ENCODE measurements at places on chromosomes 11 and 22.

GRCh38 chr11:113994077-113994954 is 19.4 kb downstream of the HTR3A start:
- no peak for DNase-seq

DNA sequence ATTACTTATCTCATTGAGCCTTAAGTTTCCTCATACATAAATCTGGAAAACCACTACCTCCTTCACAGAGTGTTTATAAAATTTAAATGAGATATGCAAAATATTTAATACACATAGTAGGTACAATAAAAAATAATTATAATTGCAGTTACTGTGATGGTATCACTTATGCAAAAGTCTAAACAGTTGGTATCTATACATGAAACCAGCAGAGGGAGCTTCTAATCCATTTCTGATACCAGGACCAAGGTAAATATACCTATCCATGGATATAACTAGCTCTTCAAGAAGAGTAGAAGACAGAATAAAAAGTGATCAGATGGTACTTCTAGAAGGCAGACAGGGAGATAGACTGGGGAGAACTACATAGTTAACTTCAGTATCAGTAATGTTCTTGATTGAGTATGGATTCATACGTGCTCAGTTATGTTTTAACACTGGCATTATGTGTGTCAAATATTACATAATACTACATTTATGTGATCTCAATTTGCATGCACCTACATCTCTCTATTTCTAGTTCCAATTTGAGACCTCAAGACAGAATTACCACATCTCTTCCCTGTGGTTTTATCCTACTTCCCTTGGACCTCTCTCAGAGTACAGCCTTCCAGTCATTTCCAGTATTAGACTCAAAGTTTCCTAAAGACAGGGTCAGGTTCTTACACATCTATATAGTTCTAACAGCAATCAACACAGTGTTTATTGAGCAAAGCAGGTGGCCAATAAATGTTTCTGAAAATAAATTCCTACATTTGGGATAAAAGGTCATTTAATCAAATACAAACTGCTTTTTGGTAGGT is 13.7 kb upstream of the TSG101 start:
- no peak for DNase-seq

DNA sequence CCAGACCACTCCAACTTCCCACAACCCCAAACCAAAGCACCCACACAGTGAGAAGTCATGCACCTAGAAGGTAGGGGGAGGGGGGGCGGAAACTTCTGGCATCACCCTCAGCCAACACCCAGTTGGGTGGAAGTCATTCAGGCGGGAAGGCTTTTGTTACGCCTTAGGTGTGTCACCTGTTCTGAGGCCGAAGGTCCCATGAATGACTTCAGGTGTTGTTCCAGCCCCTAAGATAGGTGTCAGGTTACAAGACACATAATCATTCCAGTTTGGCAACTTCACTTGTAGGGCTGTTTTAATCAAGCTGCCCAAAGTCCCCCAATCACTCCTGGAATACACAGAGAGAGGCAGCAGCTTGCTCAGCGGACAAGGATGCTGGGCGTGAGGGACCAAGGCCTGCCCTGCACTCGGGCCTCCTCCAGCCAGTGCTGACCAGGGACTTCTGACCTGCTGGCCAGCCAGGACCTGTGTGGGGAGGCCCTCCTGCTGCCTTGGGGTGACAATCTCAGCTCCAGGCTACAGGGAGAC is at the start of gene TMPRSS4:
TMPRSS4 (plus strand) TSS at position 325 of the 528 bp plus-strand sequence. CDS start 225 bp downstream, outside the sequence.
- DNase-seq = no peak

GRCh38 chr11:23079382-23079813 is 219.1 kb upstream of the CCDC179 start:
- no peak for DNase-seq

- no peak for DNase-seq
Observed at GRCh38 chr11:45817191-45817590, 12.2 kb downstream of the SLC35C1 start.

GRCh38 chr11:96817482-96818399 is 427.9 kb downstream of the JRKL start:
- no peak for DNase-seq

DNA sequence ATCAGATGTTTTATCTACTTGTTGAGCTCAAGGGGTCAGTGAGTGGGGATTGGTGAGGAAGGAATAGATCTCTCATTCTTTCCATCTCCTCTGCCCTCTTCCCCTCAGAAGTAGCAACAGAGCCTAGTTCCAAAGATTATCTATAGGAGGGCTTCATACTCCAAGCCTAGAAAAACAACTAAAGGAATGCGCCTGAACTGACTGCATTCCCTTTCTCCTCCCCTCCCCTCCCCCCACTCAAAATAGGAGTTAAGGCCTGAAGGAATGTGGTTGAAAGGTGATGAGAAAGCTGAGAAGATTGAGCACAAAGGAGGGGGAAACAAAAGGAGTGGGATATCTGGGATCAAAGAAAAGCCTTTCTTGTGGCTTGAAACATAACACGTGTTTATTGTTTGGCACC is 10.5 kb downstream of the EMSY start:
- DNase-seq = no peak

GRCh38 chr11:72418834-72419560 is 15.3 kb downstream of the CLPB start:
- DNase-seq = no peak

DNA sequence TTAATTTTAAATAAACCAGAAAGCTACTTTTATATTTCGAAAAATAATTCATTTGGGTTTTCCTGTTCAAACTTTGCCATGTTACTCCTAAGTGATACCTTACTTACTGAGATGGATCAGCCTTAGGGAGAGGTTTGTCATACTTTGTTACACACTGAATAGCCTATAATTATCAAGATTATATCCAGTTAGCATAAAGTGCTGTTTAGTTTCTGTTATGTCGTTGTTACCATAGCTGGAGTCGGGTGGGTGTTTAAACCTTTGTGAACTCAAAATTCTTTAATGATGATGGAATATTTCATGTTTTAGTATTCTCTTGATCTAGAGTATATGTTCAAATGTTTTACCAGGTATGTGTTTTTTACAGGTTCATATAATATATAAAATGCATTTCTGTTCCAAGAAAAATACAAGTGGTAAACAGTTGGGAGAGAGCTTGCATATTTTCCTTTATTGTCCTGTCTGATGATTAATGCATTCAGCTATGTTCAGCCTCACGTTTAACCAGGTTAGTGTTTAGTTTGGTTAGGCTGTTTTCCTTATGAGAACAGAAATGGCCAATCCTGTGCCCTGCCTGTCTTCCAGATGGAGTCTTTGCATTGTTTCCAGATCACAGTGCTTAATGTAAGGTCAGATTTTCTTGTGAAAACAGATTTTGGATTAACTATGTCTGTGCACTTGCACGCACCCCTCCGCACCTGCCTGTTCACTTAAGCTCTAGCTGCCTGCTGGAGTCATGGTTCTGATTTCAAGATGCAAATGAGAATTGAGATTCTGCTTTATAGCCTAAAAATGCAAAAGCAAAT is 105.6 kb downstream of the ATXN10 start:
- no peak for DNase-seq

DNA sequence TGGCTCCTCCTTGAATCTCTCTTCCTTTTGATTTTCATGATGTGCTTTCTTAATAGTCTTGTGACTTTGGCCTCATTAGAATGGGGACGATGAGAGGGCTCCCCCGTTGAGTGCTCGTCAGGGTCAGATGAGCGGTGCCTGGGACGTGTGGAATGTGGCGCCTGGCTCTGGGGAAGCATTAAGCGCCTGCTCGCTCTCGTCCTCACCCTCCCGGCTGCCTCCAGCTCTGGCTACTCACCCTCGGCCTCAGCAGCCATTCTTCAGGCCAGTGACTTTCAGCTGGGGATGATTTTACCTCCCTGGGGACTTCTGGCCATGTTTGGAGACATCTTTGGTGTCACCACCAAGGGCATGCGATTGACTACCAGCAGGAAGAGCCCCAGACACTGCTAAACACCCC is 69.7 kb downstream of the RPS6KA4 start:
- no peak for DNase-seq

- DNase-seq = no peak
Observed at GRCh38 chr11:32162351-32162750, 71.5 kb downstream of the RCN1 start.

GRCh38 chr11:2694495-2694894 is 5.3 kb downstream of the KCNQ1OT1 start:
- no peak for DNase-seq

DNA sequence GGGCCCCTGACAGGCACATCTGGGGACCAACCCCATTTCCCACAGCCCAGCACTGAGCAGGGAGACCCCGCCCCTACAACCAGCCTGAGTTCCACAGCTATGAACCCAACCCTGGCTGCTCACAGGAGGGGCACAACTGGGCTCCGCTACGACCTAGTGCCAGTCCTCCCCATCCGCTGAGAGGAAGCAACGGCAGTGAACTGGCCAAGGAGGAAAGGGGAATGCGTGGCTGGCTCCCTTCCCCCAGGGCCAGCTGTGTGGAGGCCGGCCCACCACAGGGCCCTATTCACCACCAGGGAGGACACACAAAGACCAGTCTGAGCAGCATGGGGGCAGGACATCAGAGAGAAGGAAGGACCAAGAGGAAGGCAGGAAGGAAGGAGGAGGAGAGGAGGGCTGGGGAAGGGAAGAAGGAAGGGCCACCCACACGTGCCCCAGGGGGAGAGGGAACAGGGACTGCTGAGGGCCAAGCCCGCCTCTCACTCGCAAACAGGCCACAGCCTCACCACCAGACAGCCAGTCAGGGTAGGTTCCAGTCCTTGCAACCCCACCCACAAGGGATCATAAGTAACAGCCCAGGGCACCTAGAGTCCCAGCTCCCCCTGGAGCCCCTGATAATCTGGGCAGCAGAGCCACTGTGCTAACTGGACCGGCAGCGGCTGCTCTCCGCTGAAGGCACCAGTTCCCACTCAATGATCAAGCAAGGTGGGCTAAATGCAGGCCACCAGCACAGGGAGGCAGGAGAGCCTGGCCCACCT is 8.5 kb upstream of the GAL3ST1 start:
- no peak for DNase-seq

GRCh38 chr11:58726737-58727414 is 4.9 kb downstream of the GLYAT start:
- no peak for DNase-seq

- no peak for DNase-seq
Observed at GRCh38 chr11:124917115-124917637, 1.9 kb upstream of the HEPN1 start.

DNA sequence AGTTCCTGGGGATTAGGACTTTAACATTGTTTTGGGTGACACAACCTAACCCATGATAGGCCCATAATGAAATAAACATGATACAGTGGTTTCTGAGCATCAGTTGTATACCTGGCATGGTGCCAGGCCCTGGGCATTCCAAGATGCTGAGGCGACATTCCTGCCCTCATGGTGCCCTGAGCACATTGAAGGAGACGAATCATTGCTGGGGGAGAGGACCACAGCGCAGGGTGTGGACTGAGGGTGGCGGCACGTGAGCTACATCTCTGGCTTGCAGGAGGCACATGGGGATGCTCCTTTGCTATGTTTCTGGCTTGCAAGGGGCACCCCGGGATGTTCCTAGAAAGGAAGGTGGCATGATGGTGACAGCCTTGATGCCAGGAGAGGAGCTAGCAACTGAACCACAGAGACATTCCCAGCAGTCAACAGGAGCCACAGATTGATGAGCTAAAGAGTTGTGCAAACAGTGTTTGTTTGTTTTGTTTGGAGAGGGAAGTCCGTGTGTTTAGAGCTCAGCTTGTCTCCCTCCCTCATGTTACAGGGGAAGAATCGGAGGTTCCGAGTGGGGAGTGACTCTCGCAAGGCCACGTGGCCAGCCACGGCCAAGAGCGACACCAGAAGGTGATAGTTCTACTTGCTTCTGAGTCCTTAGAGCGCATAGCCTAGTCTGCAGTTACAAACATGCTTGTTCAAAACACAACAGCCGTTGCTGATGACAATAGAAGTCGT is 106.4 kb downstream of the MIAT start:
- DNase-seq = no peak

GRCh38 chr22:32533265-32534111 is 58.9 kb downstream of the FBXO7 start:
- no peak for DNase-seq

Measured in left forelimb (tissue), 1 donor.